NB4 (cell line): ENCODE measurements at places on chromosomes 5 and 9.

DNA sequence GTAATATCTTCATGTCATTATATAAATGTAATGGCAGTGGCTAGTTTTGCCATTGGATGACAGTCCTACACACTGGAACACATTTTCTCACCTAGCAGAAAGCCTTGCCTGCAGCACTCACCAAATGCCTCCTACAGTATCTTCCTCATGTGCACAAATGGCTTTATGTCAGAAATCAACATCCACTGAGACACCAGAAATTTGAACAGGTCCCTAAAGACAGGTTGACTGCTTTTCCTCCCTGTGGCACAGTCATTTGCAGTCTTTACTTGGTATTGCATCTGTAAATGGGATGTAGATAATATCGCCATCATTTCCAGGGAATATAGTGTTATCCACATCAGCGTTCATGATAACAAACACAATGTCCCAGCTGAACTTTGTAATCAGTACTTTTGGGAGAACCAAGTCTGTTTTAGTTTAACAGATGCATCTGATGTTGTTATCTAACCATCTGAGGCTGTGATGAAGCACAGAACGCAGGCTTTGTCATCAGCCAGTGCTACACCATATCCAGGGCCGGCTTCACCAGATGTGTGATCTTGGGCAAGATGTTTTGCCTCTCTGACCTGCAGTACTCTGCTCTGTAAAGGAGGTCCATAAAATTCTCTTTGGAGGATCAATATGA is 83.9 kb upstream of the TAS2R1 start:
- DNase-seq: no peak

GRCh38 chr5:76688836-76689235 is 27.1 kb upstream of the F2R start:
- no peak for DNase-seq

- peak; percentile 5 for DNase-seq
These were observed 48.9 kb downstream of the APBA1 start for GRCh38 chr9:69623276-69623675.

DNA sequence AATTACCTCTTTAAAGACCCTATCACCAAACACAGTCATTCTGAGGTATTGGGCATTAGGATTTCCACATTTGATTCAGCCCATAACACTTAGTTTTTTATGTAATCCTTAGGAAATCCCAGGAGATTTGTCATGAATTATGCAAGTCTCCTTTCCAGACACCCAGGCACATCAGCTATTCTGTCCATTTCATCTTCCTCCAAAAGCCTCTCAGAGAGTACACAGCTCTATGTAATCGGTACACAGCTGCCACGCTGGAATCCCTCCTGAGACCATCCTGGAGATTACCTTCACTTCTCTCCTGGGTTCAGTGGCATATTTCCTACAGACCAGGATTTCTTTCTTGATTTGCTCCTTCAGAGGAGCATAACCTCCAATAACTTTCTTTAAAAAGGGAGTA is 2309.8 kb upstream of the WWC1 start:
- no peak for DNase-seq

DNA sequence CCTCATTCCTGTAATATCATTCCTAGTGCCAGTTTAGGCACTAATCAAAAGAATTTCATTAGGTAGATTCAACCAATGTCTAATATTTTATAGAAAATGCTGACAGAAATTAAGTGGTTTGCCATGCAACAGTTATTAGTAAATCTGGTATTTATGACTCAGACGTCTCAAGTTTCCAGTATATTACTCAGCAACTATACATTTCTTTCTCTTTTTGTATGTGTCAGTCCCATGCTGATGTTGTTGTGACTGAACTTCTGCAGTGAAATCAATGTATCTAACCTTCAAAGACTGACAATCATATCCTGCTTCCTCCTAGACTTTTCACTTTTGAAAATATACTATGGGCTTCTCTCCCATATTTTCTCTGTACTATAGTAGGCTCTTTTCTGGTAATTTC is 822.5 kb downstream of the NR2F1-AS1 start:
- no peak for DNase-seq

DNA sequence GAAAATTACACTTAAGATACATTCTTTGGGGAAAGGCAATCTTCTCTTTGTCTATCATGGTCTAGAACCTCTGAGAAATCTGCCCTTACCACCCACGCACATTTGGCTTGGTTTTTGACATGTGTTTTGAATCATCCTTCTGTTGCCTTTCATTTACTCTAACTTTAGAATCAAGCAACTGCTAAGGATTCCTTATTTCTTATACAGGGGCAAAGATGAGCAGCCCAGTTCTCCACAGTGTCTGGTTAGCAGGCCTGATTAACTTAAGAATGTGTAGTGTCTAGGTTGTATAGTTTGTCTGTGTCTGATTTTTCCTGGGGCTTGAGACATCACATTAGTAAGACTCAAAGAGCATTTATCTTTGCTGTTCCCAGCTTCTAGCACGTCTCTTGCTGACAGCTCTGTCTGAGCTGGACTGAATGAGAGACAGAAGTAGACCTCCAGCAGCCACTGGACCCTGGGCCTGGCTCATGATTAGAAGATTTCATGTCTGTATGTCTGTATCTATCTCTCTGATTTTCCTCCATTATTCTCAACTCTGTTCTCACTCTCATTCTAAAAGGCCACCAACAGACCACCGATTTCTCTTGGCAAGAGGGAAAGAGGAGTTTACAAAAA is 31.8 kb upstream of the PCA3 start:
- no peak for DNase-seq

GRCh38 chr9:26191711-26192110 is 513.5 kb upstream of the TUSC1 start:
- no peak for DNase-seq

DNA sequence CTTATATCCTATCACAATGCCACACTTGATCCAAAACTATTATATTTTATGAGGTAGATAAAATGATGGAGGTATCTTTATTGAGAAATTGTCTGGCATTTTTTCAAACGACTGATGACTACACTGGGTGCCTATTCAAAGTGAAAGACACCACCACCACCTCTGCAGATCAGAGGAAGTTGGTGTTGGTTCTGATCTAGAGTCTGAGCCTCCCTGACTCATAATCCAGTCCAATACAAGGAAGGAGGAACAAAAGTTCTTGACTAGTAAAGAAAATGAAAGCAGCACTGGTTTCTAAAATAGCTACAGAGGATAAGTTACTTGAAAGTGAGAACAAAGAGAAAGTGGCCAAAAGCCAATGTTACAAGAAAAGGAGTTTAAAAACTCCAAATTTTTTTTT is 139.9 kb downstream of the RFX3 start:
- no peak for DNase-seq

GRCh38 chr9:129318121-129319075 is 140.3 kb upstream of the IER5L start:
- DNase-seq: no peak

- DNase-seq: peak; percentile 72
These were observed 97.4 kb upstream of the TRIM32 start for GRCh38 chr9:116589392-116590354.

DNA sequence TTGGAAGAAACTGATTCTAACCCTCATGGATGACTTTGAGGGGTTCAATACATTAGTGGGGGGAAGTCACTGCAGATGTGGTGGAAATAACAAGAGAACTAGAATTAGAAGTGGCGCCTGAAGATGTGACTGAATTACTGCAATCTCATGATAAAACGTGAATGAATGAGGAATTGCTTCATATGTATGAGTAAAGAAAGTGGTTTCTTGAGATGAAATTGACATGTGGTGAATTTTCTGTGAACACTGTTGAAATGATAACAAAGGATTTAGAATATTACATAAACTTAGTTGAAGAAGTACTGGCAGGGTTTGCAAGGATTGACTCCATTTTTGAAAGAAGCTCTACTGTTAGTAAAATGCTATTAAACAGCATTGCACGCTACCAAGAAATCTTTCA is 113.0 kb downstream of the UGCG start:
- peak; percentile 21 for DNase-seq

DNA sequence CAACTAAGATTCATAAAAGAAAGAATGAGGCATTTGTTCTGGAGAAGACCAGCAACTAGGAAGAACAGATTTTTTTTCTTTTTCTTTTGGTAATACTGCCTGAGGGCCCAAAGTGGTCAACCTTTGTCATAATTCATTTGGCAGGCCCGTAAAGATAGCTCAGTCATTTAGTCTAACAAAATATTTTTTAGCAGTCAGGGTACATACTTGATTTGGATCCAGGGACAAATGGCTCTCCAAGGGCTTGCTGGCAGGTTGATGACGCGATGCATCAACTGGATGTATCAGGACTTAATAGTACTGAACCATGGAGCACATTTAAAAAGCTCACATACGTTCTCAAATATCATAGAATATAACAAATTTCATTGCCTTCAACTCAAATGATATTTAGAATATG is 203.4 kb upstream of the ZNF608 start:
- DNase-seq: no peak

GRCh38 chr9:30928045-30928444 is 1456.4 kb upstream of the ACO1 start:
- DNase-seq: no peak

- no peak for DNase-seq
These were observed 331.9 kb upstream of the KLF9 start for GRCh38 chr9:70746316-70746715.

GRCh38 chr9:68509689-68510088 is 31.0 kb downstream of the TMEM252 start:
- no peak for DNase-seq

- no peak for DNase-seq
These were observed 1220.9 kb upstream of the CDH6 start for GRCh38 chr5:29972597-29972996.

DNA sequence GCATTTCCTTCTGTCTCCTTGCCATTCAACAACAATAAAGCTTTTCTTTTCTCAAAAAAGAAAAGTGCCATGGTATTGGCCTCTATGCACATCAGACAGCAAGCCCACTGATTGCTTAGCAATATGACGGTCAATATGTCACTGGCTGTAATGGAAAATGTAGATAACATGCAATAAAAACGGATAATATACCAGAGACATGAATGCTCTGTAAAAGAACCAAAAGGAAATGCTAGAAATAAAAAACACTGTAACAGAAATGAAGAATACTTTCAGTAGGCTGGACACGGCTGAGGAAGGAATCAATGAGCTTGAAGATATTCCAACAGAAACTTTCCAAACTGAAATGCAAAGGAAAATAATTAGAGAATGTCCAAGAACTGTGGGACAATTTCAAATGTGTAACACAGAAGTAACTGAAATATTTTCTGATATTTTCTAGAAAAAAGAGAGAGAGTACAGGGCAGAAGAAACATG is 10.0 kb downstream of the PTBP3 start:
- no peak for DNase-seq

DNA sequence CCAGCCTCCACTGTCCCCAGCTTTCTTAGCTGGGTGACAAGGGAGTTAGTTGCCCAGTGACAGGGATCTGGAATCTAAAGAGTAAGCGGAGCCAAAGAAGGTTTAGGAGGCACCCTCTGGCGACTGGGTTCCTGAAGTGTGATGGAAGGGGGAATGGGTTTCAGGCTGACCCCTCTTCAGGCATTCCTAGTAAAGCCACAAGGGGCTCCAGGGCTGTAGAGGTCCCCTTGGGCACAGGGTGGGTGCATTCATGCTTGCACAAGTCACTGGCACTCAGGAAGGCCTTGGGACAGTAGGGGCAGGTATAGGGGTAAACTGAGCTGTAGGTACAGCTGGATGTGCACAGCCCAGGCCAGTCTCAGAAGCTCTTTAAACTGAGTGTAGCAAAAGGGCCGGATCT is 74.2 kb downstream of the CPLANE1 start:
- no peak for DNase-seq

- DNase-seq: no peak
These were observed 101.2 kb upstream of the PANK3 start for GRCh38 chr5:168680395-168680794.
